D341Med (cell line): ENCODE measurements at places on chromosomes 12 and 14.

DNA sequence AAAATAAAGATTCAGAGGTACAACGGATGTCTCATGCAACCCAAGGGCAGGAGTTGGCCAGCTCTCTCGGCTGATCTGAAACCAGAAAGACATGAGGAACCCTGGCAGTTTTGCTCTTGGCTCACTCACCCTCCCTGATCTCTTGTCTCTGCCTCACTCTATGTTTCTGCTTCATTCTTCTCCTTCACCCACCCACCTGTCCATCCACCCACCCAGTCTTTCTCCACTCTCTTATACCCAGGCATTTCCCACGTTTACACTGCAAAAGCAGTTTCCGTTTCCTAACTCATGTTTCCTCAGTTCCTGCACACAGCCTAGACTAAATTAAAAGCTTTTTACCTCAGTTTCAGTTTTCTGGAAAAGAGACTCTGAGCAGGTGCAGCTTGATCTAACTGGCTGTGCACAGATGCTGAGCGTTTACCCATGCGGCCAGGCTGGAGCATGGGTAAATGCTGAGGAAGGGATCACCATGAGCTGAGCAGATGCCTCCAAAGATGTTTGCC, 157.6 kb downstream of the PRKCH start:
- no peak for DNase-seq

- DNase-seq, result no peak
Measured at GRCh38 chr12:27367078-27367477, 34.4 kb downstream of the BMAL2 start.

- DNase-seq, result no peak
Measured at GRCh38 chr12:24226745-24227350, 277.4 kb upstream of the SOX5 start.

- peak; percentile 27 for DNase-seq
Measured at GRCh38 chr12:19739195-19739776, 300.0 kb downstream of the AEBP2 start.

DNA sequence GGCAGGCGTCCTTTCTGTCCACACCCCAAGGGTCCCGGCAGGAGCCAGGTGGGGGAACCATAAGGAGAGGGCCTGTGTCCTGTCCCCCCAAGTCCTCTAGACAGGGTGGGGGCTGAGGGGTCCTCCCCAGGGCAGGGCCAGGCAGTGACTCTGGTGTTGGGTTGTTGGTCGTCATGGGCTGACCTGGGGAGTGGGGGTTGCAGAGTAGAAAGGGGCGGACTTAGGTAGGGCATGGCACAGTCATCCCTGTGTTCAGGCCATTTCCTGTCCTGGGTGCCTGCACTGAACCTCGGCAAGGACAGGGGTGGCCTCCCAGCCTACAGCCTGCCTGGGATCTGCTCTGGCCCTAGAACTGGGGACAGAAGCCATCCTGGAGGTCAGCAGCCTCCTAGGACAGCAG, 356.2 kb downstream of the TMEM121 start:
- peak; percentile 3 for DNase-seq

DNA sequence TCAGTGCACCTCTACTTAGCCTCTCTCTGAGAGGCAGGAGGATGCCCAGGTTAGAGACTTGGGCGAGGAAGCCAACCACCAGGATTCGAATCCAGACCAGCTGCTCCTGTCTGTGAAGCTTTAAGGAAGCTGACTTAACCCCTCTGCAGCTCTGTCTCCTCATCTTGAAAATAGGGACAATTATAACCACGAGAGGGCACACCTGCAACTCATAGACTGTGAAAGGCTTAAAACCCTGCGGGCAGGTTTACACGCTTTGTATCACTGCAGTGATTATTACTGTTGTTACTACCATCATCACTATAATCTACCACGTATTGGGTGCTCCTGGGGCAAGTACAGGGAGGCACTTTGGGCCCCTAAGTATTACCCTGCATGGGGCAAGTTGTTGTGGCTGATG, 379.8 kb downstream of the VRK1 start:
- peak; percentile 50 for DNase-seq

GRCh38 chr14:24171422-24172260, at the start of gene REC8:
TSS of gene REC8 (plus strand) at chr14:24172080. CDS start at chr14:24172553, 473 bp downstream.
- DNase-seq, result peak; percentile 98

DNA sequence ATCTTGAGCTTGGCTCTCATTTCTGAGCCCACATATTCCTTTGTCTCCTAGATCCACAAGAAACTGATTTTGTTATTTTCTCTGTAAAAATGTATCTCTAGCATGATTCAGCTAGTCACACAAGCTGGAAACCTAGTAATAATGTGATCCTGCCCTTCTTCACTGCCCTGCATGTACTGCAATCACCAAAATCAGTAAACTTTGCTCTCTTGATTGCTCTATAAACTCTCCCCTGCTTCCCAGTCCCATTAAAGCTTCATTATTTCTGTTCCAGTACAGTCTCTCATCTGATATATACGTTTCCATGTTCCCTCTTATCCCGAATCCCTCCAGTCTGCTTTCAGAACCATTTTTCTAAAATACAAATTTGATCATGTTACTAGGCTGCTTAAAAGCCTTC, 166.5 kb downstream of the MSRB3 start:
- no peak for DNase-seq
